ENCODE measurements at places on chromosomes 6 and 20. TPM values are rescaled to one million over a fixed set of nuclear protein-coding genes. Genes with fewer than 3 reads are reported as not detected.

EYS gene
- total RNA-seq: not detected

SLC22A2 gene
- total RNA-seq: not detected

HSPA1A gene
- total RNA-seq: 189 TPM

EEF1A2 gene
- total RNA-seq: 0.28 TPM

TMC2 gene
- total RNA-seq: not detected

TFAP2D gene
- not detected for total RNA-seq

OLIG3 gene
- not detected for total RNA-seq

KCNQ5 gene
- total RNA-seq: 13.7 TPM

DOK5 gene
- 37.1 TPM for total RNA-seq

TEAD3 gene
- 2.2 TPM for total RNA-seq

MCHR2 gene
- total RNA-seq: not detected

HLA-A gene
- 1,449 TPM for total RNA-seq

PHACTR1 gene
- 0.26 TPM for total RNA-seq

MRPL14 gene
- 65.6 TPM for total RNA-seq

NKAPL gene
- total RNA-seq: not detected

GCM1 gene
- total RNA-seq: not detected

HCRTR2 gene
- total RNA-seq: not detected

SMPD2 gene
- total RNA-seq: 20.5 TPM

VWA7 gene
- 3.0 TPM for total RNA-seq

RIPPLY2 gene
- not detected for total RNA-seq

GRM1 gene
- total RNA-seq: not detected

RRAGD gene
- 10.9 TPM for total RNA-seq

KCNK15 gene
- 0.76 TPM for total RNA-seq

SIRPB2 gene
- not detected for total RNA-seq

SGK2 gene
- total RNA-seq: 0.23 TPM

LY86 gene
- 1.2 TPM for total RNA-seq

WDR27 gene
- 29.0 TPM for total RNA-seq

TNF gene
- total RNA-seq: 303 TPM

XKR7 gene
- not detected for total RNA-seq

LY6G6C gene
- total RNA-seq: not detected

SALL4 gene
- 0.28 TPM for total RNA-seq

ULBP2 gene
- 0.40 TPM for total RNA-seq

TRIM40 gene
- not detected for total RNA-seq

NHSL1 gene
- total RNA-seq: 0.26 TPM

CYP24A1 gene
- total RNA-seq: not detected

TRIM10 gene
- 0.09 TPM for total RNA-seq

FOXQ1 gene
- total RNA-seq: not detected

HLA-DRB5 gene
- 5.1 TPM for total RNA-seq

TINAG gene
- not detected for total RNA-seq

LY6G6D gene
- total RNA-seq: not detected

DHX35 gene
- 15.9 TPM for total RNA-seq

CTCFL gene
- not detected for total RNA-seq

IL20RA gene
- not detected for total RNA-seq

CDKAL1 gene
- 29.1 TPM for total RNA-seq

EDN1 gene
- total RNA-seq: not detected

All from activated CD4-positive, alpha-beta T cell treated with anti-CD3 and anti-CD28 coated beads, Interleukin-2, amount 10 ng/mL, durations not matched to agents 24 days and 14 days (primary cell).